Activated T-cell treated with anti-CD3 and anti-CD28 coated beads, Interleukin-2, amount 50 U/mL, for 72 hours (primary cell): ENCODE measurements at places on chromosomes 2 and 18. TPM values are rescaled to one million over a fixed set of nuclear protein-coding genes. Genes with fewer than 3 reads are reported as not detected.

GRCh38 chr2:210752532-210752931 lies 196.1 kb downstream of the CPS1 start:
- H3K27me3 ChIP-seq, result no peaks in the 10 kb centered on the region
- no peaks in the 10 kb centered on the region for H3K36me3 ChIP-seq
- peaks cover 5% of the 10 kb centered on the region for H3K4me1 ChIP-seq
- no peak overlapping the region for H3K4me3 ChIP-seq

GRCh38 chr2:179764710-179765109 lies 96.7 kb downstream of the ZNF385B start:
- no peaks in the 10 kb centered on the region for H3K36me3 ChIP-seq
- H3K27me3 ChIP-seq, result peaks cover 4% of the 10 kb centered on the region
- no peak for DNase-seq
- H3K4me3 ChIP-seq, result no peak overlapping the region
- no peaks in the 10 kb centered on the region for H3K4me1 ChIP-seq
- no peak overlapping the region for H3K27ac ChIP-seq

- no peak for DNase-seq
- H3K27ac ChIP-seq, result no peak overlapping the region
- no peaks in the 10 kb centered on the region for H3K36me3 ChIP-seq
- no peak overlapping the region for H3K4me3 ChIP-seq
- peaks cover 7% of the 10 kb centered on the region for H3K27me3 ChIP-seq
Measured at GRCh38 chr2:72037261-72037666, 110.4 kb downstream of the CYP26B1 start.

- no peak overlapping the region for H3K4me3 ChIP-seq
- H3K27ac ChIP-seq, result no peak overlapping the region
- no peaks in the 10 kb centered on the region for H3K4me1 ChIP-seq
- no peaks in the 10 kb centered on the region for H3K36me3 ChIP-seq
Measured at GRCh38 chr2:217774232-217774631, 228.6 kb downstream of the TNS1 start.

The DPP4 gene
- 52.9 TPM for total RNA-seq

The GRHL1 gene
- total RNA-seq, result 0.83 TPM
